Vagina (tissue), 2 donors: ENCODE measurements at places on chromosomes 1 and 21.

- DNase-seq, result no peak
Measured at GRCh38 chr1:248825136-248825535, 579 bp downstream of the SH3BP5L start.

- DNase-seq, result no peak
Measured at GRCh38 chr1:4395158-4395557, 259.3 kb upstream of the AJAP1 start.

DNA sequence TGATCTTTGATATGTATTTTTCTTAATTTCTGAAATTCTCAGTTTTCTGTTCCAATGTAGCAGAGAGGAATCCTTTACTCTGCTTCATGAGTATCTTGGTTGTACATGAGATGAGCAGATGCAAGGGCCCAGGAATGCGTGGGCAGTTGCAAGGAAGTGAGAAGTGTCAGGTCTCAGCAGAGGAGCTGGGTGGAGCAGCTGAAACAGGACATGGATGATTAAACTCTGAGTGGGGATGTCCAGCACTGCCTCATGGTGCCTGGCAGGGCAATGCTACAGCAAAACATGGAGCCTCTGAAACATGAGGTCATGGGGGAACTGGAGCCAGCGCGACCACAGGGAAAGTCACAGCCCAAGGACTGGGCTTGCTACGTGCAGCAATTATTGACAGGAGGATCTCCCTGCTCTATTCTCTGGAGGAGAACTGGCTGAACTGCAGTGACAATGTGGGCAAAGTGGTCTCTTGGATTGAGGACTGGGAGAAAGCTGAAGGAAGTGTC, 48.4 kb downstream of the COLGALT2 start:
- DNase-seq, result no peak

DNA sequence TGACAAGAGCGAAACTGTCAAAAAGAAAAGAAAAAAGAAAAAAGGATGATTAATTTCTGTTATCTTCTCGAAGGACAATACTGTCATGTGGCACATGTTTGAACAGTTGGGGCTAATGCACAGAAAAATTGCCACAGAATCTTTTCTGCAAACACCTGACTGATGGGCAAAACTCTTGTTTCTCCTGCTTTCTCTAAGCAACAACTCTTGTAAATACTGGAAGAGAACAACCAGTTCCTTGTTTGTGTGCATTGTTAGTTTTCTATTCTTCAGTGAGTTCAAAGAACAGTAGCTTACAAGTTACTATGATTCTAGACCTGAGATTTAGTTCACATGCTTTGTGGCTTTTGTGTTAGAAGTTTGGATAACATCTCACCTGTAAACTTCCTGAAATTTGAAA, 60.7 kb downstream of the CDC14A start:
- DNase-seq, result no peak

DNA sequence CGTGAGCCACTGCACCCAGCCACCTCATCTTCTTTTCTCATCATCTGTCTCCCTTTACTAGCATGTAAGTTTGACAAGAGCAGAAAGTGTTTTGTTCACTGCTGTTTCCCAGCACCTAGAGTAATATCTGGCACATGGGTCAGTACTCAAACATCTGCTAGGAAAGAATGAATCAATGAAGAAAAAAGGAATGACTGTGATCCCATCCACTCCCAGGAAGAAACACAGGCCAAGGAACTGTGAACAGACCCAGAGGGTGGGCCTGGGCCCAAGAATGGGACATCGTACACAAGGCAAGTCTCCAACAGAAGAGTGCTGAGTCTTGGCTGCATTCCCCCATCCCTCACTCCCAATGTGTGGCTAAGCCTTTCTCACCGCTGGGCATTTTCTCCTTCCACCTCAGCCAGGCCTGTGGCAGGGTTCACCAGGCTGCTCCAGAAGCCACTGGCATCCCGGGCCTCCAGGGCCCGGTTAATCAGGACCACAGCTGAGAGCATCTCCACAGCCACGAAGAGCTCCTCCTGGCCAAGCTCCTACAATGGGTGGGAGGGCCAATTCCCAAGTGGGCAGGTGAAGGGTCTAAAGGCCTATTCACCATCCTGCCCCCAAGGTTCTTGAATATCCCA, 18.4 kb downstream of the IQGAP3 start:
- no peak for DNase-seq
